ENCODE measurements at places on chromosomes 5 and 9. TPM values are rescaled to one million over a fixed set of nuclear protein-coding genes. Genes with fewer than 3 reads are reported as not detected.

DNA sequence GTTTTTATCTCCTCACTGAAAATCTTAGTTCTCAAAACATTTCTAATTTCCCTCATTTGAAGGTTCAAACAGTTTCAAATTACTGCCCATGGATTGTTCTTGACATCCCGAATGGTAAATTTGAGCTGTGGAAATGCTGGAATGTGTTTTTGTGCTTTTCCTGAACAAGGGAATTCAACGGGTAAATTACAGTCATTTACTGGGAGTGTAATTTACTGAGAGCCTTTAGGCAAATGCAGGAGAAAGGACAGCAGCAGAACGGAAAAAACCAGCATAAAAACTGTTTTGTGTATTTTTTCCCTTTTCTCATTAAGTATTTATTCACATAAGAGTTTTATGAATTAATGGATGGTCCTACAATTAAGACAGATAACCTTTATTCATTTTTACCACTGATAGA lies 139.2 kb downstream of the PBX3 start:
- DNase-seq: no peak

DNA sequence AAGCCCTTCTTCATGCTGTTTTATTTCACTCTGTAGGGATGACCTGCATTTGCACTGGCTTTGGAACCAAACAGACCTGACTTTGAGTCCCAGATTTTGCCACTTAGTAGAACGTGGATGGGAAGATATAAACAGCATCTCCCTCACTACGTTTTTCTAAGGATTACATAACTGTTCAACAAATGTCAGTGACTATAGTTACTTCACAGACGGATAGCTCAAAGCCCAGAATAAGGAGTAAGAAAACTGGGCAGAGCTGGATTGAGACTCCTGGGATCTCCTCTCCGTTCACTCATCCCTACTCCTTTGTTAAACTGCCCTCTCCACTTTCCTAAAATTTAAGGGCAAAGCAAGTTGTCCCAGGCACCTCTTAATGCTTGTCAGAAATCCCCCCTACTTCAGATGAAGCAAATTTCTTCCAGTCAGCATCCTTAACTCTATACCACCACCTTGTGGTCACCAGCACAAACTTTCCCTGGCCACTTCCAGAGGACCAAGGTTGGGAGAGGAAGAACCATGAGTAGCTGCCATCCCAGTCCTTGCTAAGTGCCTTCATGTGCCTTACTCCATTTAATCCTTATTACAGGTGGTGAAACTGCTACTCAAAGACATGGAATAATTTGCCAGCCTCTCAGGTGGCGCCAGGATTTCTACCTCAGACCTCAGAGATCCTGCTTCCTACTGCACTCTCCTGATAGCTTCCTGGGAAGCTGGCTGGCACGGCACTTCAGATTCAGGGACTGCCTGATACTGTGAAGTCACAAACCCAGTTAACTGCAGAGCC lies 38.4 kb downstream of the EGR1 start:
- peak; percentile 53 for DNase-seq

DNA sequence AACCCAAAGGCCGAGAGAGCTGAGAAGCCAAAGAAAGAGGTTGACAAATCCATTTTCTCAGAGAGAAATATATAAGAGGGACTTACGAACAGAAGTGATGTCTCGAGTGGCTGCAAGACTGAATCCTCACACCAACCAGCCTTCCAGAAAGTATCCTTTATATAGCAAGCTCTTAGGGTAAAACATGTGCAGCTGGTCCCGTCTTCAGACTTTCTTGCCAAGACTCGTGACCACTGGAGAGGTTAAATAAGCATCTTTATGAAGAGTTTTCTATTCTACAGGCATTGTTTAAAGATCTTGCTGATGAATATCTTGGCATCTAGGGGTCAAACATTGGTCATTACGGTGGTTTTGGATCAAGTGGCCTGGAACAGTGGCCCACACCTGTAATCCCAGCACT lies 16.9 kb upstream of the SLC22A4 start:
- DNase-seq: no peak

DNA sequence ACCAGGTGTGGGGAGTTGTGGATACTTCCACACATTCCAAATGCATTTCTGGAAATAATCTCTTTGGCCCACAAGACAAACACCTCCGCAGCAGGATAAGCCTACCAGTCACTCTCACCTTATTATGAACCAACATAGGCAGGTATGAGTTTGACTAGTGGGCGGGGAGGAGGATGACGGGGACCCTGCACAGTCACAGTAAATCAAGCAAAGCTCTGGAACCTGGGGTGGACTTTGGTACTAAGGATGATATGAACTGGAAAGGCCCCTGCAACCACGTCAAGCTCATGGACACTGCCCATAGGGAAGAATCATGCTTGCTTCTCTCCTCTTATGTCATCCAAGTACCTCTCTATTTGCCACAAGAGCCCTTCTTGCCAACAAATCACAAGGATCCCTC lies 259.4 kb downstream of the HSPA4 start:
- DNase-seq: no peak

Gene BTNL3
- total RNA-seq: not detected

Gene SEMA5A
- 57.0 TPM for total RNA-seq

Gene CTSV
- not detected for total RNA-seq

GRCh38 chr9:133528876-133529241 lies 4.1 kb upstream of the MYMK start:
- DNase-seq: no peak

Gene TXNDC8
- total RNA-seq: not detected

- no peak for DNase-seq
These were observed 109.1 kb downstream of the DOCK2 start for GRCh38 chr5:169746147-169746694.

- no peak for DNase-seq
These were observed 55.5 kb downstream of the PRRC1 start for GRCh38 chr5:127572930-127573329.

DNA sequence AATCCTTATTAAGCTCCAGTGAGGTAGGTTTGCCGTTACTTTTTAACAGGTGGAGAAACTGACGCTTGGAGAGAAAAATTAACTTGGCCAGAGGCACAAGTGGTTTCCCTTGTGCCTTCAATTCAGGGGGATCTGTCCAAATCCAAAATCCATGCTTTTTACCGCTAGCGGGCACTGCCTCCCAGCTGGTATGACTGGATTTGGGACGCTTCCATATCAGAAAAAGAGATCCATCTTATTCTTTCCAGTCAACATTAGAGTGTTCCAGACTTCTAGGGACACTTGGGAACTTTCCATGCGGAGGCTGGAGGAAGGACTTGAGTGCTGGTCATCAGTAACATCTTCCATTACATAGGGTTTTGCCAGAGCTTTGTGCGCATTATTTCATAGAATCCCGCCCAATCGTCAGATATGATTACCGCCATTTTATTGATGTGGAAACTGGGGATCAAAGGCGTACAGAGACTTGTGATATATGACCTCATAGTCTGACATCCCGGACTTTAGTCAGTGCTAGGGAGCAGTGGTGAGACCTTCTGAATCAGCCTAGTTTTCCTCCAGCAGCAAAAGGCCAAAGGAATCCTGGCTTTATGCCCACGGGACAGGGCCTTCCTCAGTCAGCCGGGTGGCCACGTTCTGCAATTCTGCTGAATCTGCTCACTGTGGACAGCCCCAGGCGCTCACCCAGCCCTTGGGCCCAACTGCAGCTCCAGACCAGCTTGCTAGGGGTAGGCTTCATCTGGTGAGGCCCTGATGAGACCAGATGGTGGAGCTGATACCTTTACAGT lies 1.1 kb upstream of the GNPDA1 start:
- DNase-seq: no peak

Gene CCL27
- 0.68 TPM for total RNA-seq
